Activated CD4-positive, CD25-positive, alpha-beta regulatory T cell treated with anti-CD3 and anti-CD28 coated beads, Interleukin-2, amount 50 U/mL, for 24 hours (primary cell): ENCODE measurements at places on chromosomes 1 and 21.

DNA sequence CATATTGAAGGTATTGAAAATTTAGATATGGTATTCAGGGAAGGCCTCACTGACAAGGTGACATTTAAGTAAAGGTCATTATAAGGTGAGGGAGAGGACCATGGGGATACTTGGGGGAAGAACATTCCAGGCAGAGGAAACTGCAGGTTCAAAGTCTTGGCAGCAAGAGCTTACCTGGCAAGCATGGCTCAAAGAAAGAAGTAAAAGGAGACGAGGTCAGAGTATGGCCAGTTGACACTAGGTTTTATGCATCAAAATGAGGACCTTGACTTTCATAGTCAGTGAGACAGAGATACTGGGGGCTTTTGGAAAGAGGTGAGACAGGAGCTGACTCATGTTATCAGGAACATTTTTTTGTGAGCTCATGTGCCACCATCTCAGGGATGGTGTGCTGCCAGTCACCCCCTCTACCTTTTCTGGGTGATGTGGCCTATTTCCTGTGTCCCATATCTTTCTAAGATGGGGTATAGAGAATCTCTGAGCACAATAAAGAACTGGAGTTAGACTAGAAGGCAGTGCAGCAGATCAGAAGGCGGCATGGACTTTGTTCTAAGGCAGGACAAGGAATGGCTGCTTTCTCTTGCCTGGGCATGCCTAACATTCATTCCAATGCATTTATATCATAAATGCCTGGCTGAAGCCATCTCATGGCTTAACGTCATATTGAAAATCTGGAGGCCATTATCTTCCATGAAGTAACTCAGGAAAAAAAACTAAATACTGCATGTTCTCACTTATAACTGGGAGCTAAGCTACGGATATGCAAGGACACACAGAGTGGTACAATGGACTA, 406.7 kb downstream of the NTNG1 start:
- no peak for ATAC-seq

DNA sequence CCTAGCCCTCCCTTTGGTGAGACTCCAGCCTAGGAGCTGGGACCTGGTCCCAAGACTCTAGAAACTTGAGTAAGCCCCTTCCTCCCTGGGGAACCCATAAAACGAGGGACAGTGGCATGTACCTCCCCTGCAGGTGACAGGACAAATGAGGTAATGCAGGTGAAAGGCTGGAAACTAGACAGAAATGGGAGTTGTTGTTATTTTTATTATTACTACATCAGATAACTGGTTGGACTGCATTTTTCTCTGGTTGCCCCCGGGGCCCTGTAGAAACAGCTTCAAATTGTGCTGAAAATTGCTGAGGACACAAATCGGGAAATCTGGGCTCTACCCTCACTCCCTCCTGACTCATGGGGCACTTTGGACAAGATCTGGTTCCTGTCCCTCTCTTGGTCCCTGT, 132.3 kb upstream of the WNT4 start:
- no peak for ATAC-seq

DNA sequence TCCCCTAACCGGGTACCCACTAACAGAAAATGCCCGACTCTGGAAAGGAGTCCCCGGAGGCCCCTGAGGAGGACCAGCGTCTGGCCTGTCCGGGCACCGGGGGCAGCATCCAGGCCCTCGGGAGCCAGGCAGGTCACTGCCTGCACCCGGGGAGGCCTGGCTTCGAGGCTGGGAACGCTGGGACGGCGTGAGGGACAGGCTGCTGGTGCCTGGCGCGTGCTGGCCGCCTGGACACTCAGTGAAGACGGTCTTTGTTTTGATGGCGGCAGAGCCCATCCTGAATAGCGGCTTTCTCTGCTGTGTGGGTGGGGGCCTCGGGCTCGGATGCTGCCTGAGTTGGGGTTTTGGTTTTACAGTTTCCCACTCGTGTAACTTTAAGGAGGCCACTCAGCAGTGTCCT, 37.6 kb downstream of the PRKCZ start:
- no peak for ATAC-seq

GRCh38 chr1:78333502-78333901, 157.3 kb upstream of the PTGFR start:
- no peak for ATAC-seq

GRCh38 chr1:110492573-110492972, 26.4 kb downstream of the KCNA10 start:
- ATAC-seq = no peak
